ENCODE measurements at places on chromosomes 3 and 15.

- no peak for DNase-seq
These were observed 46.5 kb upstream of the CCDC174 start for GRCh38 chr3:14605067-14605466.

DNA sequence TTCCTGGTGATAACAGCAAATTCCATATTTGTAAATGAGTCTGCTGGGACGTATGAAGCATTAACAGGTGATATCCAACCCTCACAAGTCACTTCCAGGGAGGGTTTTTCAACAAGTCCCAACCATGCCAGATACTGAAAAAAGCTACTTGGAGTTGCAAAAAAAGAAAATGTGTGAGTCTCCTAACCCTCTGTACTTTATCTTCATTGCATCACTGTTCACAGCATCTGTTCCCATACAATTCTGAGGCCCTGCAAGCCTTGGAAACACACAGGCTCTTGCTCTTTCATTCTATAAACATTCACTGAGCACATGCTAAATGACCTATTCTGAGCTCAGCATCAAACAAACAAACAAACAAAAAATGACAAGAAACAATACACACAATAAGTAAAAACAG lies 120.8 kb downstream of the RFTN1 start:
- no peak for DNase-seq

GRCh38 chr15:97687654-97688053 lies 272.8 kb upstream of the ARRDC4 start:
- no peak for DNase-seq

DNA sequence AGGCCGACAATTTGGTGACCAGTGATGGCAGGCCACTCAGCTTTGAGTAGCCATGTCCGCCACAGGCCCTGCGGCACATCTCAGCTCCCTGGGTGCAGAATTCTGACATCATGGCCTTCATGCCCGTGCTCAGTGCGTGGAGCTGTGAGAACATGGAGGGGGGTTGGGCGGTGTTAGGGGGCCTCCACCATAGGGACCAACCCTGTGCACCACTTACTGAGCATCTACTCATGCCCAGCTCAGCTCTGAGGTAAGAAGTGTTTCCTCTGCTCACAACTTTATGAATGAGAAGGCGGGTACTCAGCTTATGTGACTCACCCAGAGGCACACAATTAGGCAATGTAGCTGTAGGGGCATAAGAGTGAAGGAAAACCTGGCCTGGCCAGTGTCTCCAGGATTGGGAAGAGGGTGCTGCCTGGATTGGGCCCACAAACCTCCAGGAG lies 10.5 kb downstream of the ACOX2 start:
- no peak for DNase-seq

DNA sequence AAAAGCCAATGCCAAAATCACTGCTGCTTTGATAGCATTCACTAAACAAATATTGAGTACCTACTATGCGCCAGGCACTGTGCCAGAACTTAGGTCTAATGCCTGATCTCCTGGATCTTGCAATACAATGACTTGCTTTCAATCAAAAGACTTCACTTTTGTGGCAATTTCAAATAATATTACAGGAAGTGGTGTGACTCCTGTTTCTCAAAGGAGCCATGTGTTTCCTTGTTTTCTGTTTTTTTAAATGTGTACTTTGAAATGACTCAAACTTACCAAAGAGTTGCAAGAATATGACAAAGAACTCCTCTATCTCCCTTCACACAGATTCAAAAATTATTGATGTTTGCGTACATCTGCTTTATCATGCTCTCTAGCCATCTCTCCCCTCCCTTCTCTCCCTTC lies 18.3 kb downstream of the OSBPL10 start:
- DNase-seq, result no peak

- DNase-seq, result no peak
These were observed 8.0 kb upstream of the KBTBD8 start for GRCh38 chr3:66989860-66990696.

GRCh38 chr3:53109190-53109589 lies 21.0 kb downstream of the RFT1 start:
- no peak for DNase-seq

DNA sequence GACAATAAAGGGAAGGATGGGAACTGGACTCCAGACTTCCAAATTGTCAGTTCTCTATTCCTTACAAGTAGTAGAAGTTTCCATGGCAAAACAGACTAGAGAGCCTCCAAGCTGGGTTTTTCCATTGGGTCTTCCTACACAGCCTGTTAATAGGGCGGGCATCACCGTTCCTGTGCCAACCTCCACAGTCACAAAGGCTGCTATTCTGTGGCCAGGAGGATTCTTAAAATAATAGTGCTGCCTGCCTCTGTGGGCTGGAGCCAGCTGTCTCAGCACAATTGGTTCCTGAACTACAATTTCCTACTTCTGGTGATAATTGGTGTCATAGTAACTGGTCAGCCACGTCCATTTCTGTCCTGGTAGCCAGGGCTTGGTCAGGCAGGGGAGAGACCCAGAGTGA lies 38.6 kb downstream of the LYZL4 start:
- peak; percentile 46 for DNase-seq

GRCh38 chr3:127749787-127750225 lies 72.5 kb downstream of the MGLL start:
- no peak for DNase-seq

- peak; percentile 53 for DNase-seq
These were observed 91.4 kb downstream of the NFKBIZ start for GRCh38 chr3:101940521-101941317.

DNA sequence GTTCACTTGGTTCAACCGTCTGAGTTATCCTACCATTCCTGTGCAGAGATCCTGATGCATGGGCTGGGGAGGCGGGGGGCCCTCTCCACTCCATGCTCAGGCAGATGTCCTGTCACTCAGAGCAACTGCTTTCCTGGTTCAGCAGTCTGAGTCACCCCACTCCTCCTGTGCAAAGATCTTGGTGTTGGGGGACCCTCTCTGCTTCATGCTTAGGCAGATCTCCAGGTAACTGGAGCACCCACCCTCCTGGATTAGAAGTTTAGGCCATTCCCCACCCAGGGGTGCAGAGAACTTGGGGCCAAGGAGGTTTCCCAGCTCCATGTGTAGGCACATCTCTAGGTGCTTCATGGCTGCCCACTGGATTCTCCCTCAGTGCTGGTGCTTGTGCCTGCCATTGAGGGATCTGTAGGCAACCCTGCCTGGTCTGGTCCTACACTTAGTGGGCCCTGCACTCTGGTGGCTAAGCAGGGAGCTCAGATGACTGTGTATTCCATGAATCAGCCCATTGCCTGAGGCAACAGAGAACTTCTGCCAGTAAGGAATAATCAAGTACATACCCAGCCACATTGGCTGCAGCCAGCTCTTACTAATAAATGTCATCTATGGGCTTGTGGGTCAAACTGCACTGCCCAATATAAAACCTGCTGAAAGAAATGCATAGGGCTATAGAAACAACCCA lies 465.4 kb upstream of the THBS1 start:
- DNase-seq, result no peak

DNA sequence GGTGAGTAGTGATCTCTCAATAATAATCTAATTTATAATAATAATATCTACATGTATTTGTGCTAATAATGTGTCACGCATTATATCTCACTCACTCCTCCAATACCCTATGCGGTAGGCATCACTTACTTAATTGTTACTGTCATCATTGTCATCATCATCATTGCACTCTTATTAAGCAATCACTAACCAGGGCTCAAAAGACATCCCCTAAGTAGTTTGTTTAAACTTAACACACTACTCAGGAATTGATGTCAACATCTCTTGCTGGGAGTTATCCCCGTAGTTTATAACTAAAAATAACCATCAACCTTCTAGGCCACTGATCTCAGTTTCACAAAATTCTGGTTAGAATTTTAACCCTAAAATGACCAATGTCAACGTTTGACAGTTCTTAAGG lies 56.8 kb upstream of the ICE2 start:
- DNase-seq, result no peak

DNA sequence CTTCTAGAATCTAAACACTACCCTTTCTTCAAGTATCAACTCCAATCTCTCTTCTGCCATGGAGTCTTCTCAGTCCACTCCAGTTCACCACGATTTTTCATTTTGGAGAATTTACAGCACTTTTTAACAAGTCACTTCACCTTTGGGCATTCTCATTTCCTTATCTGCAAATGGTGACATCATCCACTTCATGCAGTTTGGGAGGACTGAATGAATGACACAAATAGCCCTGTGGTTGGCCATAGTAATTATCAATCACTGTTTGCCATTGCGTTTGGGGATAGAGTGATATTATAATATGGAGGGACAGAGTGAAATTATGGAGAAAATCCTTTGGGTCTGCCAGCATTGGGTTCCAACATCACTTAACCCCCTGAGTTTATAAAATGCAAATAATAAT lies 38.0 kb upstream of the TM4SF1 start:
- no peak for DNase-seq

- DNase-seq, result no peak
These were observed 398.6 kb downstream of the TBL1XR1 start for GRCh38 chr3:176798680-176799079.

DNA sequence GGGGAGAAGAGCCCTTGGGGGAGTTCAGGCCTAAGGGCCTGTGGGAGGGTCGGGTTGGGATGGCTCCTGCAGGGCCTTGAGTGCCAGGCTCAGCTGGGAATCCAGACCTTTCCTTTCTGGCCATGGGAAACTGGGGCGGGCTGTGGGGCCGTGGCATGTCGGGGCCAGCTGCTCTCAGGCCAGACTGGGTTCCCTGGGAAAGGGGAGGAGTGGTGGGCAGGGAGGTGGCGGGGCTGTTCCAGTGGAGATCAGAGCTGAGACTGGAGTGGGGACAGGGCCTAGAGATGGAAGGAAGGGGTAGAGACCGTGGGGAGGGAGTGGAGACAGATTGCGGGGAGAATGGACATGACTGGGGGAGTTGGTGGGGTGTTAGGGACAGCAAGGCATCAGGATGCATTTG lies 20.3 kb downstream of the FBLN2 start:
- no peak for DNase-seq

DNA sequence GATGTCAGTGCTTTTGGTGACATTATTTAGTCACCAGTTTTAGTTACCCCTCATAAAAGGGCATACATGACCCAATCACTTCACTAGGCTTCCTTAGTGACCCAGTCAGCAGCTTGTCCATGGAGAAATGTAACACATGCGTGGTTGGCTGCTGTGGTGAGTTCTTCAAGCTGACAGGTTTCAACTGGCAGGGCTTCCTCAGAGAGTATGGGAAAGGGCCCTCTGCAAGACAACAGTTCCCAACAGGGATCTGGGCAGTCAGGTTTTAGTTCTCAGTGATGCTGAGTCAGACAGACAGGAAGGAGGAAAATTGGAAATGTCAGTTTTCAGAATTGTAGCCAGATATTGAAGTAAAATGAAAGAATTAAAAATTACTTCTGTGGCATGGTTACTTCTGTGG lies 282.5 kb downstream of the TBL1XR1 start:
- no peak for DNase-seq

DNA sequence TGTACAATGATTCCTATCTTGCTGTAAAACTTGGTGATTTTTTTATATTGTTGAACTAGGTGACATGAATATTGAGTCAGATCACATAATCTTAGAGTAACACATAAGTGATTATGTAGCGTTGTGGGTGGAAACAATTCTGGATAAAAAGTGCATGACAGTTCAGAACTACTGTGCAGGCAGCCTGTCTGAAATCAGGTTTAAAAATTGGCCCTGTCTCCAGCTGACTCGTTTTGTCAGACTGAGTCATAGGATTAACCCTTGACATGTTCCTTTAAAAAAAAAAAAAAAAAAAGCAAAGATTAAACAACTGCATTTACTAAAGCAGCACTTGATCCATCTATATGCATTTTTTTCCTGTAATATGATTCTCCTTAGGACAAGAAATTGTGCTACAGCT lies 160.0 kb upstream of the CGNL1 start:
- no peak for DNase-seq

GRCh38 chr3:51706788-51707731 lies at the start of gene GRM2:
GRM2 (plus strand) TSS chr3:51707068; CDS start chr3:51708984, 1,916 bp downstream.
- no peak for DNase-seq

- DNase-seq, result no peak
These were observed 358.1 kb downstream of the MECOM start for GRCh38 chr3:169305460-169305859.

GRCh38 chr3:50157827-50158529 lies 2.9 kb downstream of the SEMA3F start:
- DNase-seq, result no peak

GRCh38 chr15:70243686-70244540 lies 146.2 kb upstream of the TLE3 start:
- DNase-seq, result no peak

DNA sequence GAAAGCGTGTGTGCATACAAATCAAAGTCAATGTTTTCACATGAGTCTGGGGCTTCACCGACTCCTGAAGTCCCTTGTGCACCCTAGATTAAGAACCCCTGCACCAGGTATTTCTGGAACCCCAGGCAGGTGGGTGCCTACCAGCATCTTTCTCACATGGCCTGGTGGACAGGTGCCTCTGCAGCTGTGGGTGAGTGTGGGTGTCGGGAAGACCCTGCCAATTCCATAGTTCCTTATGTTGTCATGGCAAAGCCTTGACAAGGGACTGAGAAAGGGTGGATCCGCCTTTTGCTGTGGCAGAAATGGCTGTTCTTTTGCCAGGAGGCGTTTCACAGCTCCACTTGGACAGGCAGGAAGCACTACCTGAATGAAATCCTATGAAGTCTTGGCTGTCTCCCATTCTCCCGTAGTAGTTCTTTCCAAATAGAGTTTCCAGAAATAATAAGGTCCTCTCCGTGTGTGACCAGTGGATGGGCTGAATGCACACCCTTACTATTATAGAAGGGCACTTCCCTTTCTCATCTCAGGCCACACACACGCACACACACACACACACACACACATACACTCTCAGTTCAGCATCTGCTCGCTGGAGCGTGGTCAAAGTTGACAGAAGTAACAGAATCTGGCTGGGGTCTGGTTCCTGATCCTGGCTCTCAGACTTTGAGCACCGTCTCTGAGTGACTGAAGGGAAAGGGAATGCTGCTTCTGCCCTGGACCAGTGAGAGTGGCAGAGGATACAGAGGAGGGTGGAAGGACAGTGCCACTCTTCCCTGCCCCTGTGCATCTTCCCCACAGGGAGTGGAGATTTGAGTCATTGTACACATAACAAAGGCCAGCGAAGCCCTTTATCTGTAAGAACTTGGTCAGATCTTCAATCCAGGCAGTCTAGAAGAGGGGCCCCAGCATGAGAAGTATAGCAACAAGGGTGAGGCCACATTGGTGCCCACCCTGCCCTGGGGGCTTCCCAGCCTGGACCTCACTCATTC lies 38.7 kb downstream of the PDIA5 start:
- DNase-seq, result peak; percentile 20

- DNase-seq, result no peak
These were observed 680 bp downstream of the POC1A start for GRCh38 chr3:52153389-52154096.

GRCh38 chr15:82533801-82534200 lies 6.5 kb downstream of the RPS17 start:
- DNase-seq, result no peak

- peak; percentile 75 for DNase-seq
These were observed 11.7 kb downstream of the MRPS22 start for GRCh38 chr3:139355476-139355875.

GRCh38 chr3:177065285-177066033 lies 131.8 kb downstream of the TBL1XR1 start:
- DNase-seq, result no peak

All from pons (tissue), 1 donor.